SK-N-MC (cell line): ENCODE measurements at places on chromosomes 1 and 21.

DNA sequence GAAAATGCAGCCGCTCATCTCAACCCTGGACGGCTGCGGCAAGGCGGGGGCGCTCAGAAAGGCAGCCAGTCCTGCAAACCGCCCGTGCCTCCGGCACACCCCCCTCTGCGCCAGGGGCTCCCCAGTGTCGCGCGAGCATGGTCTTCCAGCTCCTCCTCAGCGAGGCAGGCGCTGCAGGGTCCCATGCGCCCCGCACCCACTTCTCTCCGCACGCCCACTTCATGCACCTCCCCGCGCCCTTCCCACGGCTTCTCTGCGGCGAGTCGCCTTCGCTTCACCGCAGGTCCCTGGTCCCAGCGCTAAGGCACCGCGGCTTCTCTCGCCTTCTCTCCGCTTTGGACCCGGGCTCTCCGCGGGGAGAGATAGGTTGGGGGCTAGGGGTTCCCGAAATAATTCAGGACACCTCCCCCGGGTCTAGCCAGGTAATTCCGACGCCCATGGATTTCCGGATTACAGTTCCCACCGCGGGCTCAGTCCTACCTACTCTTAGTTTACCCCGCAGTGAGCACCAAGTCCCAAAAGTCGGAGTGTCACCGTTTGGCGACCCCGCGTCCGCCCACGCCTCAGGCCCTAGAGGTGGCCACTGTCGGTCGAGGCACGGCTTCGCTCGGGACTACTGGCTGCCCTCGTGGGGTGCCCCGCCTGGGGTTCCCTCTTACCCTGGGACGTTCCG is 67.5 kb downstream of the SYT2 start:
- DNase-seq = no peak

GRCh38 chr1:110340207-110340468 is 961 bp downstream of the RBM15 start:
- DNase-seq = no peak

GRCh38 chr1:16091296-16091695 is 17.8 kb upstream of the FAM131C start:
- no peak for DNase-seq

- no peak for DNase-seq
Measured at GRCh38 chr1:3863231-3863935, 6.1 kb downstream of the DFFB start.

DNA sequence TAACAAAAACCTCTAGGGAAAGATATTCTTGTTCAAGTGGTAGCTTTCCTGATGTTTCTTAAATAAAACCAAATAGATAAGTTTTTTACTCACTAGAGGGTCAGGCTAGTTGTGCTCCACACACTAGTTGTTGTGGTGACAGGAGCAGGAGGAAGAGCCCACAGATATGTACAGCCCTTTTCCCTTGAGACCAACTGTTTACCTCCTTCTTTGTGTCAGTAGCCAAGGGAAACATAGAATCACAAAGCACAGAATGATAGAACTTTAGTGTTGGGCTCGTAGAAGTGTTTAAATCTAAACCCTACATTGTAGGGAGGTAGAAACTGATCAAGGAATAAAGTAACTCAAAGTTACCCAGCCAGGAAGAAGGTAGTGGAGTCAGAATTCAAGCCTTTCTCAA is 309.0 kb downstream of the CTH start:
- peak; percentile 97 for DNase-seq

GRCh38 chr1:234537236-234537635 is 58.3 kb upstream of the TARBP1 start:
- no peak for DNase-seq

DNA sequence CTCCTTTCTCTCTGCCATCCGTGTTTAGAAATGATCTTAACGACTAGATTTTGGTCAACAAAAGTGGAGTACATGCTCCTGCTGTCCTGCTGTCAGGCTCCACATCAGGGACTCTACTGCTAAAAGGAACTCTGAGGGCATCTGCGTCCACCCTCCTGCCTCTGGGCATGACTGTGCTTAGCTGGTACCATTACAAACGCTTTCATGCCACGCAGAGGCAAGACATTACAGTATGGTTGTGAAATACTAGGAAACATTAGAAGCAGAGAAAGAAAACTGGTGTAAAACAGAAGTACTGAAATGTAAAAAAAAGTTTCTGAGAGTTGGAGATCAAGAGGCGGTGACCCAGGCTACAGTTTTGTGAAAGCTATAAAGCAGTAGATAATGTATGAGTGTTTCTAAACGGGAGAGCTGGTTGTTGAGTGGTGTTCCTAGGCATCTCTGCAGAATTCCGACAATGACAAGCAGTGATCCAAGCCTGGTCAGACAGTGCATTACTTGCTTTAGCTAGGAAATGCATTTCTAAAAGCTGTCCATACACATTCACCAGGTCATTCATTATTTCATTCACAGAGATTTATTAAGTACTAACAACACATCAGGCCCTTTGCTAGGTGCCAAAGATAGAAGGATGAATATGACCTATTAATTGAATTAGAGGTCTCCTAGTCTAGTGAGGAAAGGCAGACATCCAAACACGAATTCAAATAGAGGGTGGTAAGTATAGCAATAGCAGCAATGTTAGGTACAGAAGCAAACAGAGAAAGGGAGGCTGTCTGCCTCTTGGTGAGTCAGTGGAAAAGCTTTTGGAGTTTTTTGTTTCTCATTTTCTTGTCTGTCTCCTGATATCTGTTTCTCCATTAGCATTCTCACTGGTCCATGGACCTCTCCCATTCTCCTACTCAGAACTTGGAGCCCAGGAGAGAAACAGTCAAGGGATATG is 401.9 kb downstream of the LMO4 start:
- no peak for DNase-seq

- DNase-seq = no peak
Measured at GRCh38 chr1:6211731-6212130, 5.8 kb downstream of the RNF207 start.

DNA sequence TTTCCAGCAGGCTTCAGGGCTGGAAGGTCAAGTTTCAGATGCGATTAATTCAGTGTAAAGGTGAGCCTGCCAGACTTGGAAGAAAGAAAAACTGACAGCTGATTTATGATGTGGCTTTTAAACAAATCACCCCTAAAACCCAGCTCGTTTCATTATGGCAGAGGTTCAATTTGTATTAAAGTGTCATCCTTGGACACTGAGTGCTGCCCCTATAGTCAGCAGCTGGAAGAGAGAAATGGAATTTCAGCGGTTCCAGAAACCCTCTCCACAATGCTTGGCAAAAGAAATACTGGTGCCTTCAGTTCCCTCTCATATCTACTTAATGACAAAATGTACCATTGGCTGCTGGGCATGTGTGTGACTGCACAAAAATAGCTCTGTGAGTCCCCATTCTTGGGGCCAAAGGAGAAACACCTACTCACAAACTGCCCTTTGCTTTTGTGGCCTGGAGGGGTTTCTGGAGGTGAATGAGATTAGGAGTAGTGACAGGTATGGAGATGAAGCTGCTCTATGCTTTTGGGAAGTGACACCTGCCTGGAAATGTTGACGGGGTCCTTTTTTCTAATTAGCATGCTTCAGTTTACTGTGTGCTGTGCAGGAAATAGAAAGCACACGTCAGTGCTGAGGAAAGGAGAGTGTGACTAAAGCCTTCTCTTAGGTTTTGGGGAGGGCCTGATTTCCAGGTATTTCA is 95.1 kb upstream of the TSPAN2 start:
- no peak for DNase-seq

GRCh38 chr1:162972773-162973172 is 96.4 kb upstream of the RGS4 start:
- DNase-seq = no peak

GRCh38 chr1:180407051-180407450 is 95.3 kb downstream of the ACBD6 start:
- DNase-seq = no peak

DNA sequence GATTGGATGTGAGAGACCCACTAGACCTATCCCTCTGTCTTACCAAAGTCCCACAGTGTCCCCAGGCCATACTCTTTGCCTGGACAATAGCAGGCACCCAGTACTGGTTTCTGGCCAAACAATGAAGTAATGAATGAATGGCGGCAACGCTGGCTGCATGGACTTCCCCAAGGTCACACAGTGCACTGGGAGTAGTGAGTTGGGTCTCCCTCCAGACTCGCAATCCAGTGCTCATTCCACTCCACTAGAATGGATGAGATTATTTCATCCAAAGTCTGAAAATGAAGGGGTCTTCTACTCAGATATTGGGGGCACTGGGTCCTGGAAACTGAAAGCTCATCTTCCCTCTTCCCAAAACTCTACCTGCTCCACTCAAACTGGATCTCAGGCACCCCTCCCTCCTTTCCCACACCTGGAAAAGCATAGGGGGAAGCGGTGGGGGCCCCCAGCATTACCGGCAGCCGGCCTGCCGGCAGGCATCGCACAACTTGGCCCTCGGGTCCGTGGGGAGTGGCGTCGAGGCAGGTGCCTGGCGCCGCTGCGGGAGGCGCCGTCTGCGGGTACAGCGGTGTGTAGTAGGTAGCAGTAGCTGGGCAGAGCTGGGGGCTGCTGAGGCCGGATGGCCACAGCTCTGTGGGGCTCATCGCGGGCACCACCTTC is 816 bp downstream of the E2F2 start:
- no peak for DNase-seq

DNA sequence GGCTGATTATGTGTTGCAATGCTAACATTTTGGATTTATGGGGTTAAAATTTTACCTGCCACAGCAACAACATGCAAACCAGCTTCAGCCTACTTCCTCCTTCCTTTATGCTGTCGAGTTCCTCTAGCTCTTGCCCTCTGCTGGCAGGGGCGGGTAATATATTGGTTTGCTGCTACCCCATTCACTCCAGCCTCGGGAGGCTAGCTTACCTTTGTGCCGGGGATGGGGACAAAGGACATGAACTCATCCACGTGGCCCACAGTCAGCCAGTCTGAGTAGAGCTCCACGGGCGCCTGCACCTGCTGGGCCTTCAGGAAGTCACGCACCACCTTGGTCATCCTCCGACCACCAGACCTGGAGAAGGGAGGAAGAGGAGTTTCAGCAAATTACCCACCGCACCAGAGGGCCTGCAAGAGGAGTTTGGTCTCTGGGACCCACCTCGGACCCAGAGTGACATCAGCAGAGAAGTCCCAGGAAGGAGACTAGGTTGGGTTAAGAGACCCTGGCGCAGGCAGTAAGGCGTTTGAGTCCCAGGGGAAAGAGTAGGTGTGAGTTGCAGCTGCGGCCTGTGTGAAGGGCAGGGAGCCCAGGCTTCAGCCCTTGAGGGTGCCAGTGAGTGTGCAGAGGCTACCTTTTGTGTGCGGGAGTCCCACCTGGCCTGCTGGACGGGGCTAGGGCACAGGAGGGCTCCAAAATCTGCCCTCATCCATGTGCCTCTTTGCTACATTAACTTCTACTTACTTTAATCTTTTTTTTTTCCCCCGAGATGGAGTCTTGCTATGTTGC is 21.8 kb upstream of the SDHB start:
- no peak for DNase-seq

DNA sequence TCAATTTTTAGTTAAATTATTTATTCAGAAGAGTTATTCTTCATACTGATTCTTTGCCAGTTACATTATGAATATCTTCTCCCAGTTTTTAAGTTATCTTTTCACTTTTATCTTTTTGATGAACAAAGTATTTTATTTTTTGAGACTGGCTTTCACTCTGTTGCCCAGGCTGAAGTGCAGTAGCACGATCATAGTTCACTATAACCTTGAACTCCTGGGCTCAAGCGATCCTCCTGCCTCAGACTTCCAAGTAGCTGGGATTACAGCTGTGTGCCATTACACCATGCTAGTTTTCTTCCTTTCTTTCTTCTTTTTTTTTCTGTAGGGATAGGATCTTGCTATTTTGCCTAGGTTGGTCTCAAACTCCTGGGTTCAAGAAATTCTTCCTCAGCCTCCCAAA is 3.5 kb downstream of the GORAB start:
- no peak for DNase-seq

- no peak for DNase-seq
Measured at GRCh38 chr1:19739628-19740027, 60.1 kb downstream of the TMCO4 start.

GRCh38 chr1:161019751-161020495 is 1.0 kb downstream of the F11R start:
- no peak for DNase-seq

GRCh38 chr1:233295237-233295974 is at the start of gene PCNX2:
Gene PCNX2 (minus strand): TSS chr1:233295725. CDS start chr1:233295478, 247 bp downstream.
- DNase-seq = no peak

DNA sequence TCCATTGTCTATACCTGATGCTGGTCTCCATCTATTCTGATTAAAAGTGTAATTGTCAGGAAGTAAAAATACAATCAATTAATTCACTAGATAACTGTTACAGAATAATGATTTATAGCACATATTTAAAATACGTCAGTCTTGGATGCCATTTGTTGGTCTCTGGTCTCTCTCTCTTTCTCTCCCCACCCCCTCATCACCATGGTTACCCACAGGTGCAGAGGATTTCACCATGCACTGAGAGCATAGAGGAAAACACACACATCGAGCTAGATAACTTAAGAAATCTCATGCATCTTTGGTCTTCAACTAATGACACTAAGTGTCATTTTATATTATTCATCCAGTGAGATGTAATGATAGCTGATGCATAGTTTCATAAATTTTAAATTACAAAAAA is 33.4 kb downstream of the LRRC53 start:
- no peak for DNase-seq

- DNase-seq = no peak
Measured at GRCh38 chr1:54728027-54728426, 12.4 kb downstream of the TTC4 start.

GRCh38 chr1:2480236-2480985 is 4.3 kb downstream of the PLCH2 start:
- DNase-seq = peak; percentile 60

DNA sequence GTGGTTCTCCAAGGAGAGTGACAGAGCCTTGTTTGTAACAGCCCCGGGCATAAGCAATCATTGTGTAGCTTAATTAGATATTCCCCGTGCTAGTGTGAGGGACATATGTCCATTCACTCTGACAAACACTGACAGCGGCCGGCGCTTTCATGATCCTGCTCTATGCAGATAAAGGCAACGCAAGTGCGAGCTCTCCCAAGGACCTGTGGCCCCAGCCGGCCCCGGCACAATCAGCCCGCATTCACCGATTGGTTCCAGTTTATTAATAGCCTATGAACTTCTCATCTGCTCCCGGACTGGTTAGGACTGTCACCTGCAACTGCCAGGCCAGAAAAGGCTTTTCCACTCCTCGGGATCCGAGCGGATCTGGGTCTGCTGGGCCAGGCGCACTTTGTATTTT is 18.0 kb upstream of the OLIG1 start:
- DNase-seq = no peak
